ENCODE measurements at places on chromosomes 12 and 14.

DNA sequence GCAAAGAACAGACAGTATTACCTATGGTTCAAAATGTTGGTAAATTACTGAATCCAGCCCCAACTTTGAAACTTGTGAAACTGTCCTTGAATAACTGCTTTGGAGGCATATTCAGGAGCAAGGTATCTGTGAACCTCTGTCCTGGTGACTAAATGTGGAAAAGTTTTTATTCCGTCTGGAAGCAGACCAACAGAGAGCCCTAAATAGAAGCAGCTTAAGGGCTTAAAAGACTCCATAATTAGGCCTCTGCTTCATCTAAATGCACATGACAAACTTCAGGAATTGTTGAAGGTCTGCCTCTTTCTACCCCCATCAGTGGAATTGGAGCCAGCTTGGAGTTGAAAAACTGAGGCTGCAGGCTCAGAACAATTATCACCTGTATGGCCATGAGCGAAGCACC lies 276.5 kb downstream of the KCNH5 start:
- DNase-seq = no peak

DNA sequence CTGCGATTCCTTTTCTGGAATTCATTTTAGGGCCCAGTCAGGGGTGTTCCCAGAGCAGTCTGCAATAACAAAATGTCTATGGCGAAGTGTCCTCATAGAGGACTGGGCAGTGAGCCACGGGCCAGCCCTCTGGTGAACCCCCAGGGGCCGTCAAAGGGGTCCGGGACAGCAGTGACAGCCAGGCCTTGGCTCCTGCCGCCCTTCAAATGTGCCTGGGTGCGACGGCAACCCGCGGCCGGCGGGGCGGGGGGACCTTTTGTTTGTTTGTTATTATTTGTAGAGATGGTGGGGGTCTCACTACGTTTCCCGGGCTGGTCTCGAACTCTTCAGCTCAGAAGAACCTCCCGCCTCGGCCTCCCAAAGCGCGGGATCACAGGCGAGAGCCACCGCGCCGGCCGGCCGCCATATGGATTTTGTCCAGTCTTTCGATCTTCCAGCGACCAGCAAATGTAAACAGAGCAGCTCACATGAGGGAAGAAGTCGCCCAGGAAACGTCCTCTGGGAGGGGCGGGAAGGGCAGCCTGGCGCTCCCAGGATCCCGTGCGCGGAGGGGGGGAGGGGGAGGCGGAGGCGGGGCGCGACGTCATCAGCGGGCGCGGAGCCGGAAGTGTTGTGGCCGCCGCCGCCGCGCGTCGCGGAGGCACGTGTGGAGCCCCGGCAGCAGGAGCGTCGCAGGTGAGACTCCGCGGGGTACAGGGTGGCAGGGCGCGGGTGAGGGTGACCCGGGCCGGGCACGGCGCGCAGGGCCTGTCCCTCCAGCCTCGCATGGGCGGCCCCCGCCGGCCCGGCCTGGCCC lies at the start of gene TRMT61A:
TSS of gene TRMT61A (plus strand) at position 610 of the 796 bp plus-strand sequence. CDS start 783 bp downstream, outside the sequence.
- DNase-seq = peak; percentile 96

DNA sequence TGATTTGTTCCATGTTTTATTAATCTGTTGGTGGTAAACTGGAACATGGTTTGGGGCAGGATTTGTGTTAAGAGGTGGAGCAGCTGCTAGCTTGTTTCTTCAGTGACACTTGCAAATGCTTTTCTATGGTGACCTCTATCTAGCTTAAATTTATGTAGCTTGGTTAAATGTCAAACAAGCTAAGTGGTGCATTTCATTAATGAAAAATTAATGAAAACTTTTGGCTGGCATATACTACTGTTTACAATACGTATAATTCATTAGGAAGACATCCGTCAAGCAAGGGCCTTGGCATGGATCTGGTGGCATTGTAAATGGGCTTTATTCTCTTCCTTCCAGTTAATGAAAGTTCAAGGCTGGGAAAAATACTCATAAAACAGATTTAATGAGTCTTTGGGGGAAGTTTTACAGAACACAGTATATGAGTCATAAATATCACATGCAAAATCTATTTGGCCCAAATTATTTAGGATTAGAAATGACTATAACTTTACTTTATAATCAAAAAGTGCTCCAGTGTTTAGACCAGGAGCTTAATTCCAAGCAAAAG lies 807.7 kb upstream of the SEL1L start:
- no peak for DNase-seq

DNA sequence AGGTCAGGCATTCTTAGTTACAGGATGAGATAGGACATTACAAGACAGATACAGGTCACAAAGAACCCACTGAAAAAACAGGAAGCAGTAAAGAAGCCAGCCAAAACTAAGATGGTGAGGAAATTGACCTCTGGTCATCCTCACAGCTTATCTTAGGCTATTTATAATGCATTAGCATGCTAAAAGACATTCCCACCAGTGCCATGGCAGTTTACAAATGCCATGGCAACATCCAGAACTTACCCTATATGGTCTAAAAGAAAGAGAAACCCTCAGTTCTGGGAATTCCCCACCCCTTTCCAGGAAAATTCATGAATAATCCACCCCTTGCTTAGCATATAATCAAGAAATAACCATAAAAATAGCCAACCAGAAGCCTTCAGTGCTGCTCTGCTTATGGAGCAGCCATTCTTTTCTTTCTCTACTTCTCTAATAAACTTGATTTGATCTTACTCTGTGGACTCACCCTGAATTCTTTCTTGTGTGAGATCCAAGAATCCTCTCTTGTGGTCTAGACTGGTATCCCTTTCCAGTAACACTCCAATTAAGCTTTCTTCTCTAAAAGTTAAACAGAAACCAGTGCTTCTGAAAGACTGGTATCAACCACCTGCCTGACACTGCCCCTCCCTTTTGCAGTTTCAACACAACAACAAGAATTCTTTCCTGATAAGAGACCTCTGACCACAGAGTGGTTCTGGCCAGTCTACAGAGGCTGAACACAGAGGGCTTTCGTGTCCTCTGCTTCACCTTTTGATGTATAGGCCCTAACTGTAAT lies 86.9 kb downstream of the BCAT1 start:
- DNase-seq = no peak

DNA sequence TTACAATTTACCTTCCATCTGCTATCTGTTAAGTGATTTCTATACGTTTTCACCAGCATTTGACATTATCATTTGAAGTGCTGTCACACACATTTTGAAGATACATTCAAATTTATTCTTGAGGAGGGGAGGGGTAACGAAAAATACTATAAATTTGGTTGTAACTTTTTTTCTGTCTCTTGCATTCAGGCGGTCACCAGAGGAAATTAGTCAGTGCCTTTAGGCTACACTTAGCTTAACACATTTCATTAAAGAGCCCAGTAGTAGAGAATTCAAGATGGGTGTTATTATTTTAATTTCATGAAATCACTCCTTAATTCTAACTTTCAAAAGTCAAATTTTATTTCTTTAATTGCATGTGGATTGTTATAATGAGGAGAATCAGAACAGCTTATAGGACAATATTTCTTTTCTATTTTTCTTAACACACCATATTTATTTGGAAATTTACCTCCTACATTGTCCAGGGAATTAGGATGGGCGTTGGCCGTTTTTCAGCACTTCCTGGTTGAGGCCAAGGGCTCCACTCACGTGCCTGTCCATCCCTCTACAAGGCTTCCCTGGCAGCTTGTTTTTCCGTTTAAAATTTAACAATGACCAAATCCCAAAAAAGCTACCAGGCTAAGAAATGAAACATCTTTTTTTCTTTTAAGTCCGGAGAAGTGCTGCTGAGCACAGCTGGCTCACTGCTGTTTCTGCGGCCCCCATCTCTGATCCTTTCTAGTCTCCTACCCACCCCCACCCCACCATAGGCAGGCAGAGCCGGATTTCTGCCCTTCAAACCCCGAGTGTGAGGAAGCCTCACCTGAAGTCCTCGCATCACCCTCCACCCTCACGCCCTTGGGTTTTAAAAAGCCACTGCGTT lies 1.1 kb upstream of the FAR2 start:
- DNase-seq = no peak

DNA sequence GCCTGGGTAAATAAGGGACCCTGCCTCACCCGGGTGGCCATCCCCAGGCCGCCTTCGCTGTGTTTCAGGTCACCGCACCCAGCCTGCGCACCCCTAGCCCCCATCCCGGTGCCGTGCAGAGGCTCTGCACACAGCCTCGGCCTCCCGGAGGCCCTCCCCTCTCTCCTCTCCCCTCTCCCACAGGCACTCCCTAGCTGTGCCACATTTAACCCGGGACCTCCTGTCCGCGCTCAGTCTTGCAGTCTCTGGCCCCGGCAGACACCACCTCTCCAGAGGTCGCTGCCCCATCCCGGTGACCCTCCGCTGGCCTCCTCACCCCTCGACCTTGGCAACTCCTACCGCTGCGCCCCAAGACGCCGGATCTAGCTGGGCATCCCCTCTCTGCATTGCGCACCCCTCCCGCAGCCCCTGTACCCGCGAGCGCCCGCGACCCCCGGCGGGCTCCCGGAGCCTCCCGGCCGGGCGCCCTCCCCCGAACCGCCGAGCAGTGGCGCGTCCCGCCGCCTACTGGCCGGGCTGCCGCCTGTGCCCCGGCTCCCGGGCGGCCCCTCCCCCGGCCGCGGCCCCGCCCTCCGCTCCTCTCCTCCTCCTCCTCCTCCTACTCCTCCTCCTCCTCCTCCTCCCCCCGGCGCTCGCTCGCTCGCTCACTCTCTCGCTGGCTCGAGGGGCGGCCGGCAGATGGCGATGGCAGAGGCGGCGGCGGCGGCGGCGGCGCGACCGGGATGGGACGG lies 120.7 kb downstream of the AACS start:
- no peak for DNase-seq

GRCh38 chr12:98645572-98646067 lies 530 bp downstream of the APAF1 start:
- DNase-seq = no peak

- peak; percentile 94 for DNase-seq
These were observed at the start of gene KSR2 for GRCh38 chr12:117968826-117969659. Gene KSR2, minus strand, starts transcription at chr12:117968990. Its CDS starts 735 bp downstream, at chr12:117968255.

GRCh38 chr14:61573321-61573720 lies 122.0 kb upstream of the HIF1A start:
- DNase-seq = no peak

DNA sequence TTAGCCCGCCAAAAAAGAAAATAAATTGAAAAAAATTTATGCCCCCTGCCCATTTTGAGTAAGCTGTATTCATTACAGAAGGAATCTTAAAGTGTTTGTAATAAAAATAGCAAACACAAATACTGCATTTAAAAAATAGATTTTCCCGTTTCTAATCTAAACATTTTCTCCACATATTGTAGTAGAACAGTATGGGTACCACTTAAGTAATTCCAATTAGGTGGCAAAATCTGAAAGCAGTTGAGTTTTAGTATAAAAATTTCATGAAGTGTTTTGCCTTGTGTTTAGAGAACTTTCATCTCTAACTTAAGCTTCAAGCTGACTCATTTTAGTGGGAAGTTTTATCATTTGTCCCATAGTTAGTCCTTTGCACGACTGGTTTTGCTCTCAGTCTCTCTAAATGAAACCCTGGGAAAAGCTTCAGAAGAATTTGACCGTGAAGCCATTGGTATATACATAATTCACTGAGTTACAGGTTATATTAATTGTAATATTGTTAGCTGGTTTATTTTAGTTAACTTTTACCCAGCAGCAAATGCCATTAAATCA lies 214.6 kb downstream of the ERC1 start:
- DNase-seq = no peak

DNA sequence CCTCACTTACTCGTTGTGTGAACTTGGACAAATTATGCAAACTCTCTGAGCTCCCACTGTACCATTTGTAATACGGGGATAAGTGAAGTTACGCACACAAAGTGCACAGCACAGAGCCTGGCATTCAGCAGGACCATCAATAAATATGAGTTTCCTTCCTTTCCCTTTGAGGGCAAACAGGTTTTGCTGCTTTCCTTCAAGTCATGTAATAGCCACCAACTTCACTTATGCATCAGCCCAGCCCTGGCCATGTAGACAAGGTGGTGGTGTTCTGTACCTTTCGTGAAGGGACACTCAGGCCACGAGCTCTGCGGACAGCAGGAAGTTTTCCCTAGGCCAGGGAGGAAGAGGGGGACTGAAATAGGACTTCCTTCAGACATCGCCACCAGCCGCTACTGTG lies 272.7 kb downstream of the CACNA1C start:
- DNase-seq = no peak

- no peak for DNase-seq
These were observed 5.6 kb upstream of the C14orf180 start for GRCh38 chr14:104573930-104574329.

DNA sequence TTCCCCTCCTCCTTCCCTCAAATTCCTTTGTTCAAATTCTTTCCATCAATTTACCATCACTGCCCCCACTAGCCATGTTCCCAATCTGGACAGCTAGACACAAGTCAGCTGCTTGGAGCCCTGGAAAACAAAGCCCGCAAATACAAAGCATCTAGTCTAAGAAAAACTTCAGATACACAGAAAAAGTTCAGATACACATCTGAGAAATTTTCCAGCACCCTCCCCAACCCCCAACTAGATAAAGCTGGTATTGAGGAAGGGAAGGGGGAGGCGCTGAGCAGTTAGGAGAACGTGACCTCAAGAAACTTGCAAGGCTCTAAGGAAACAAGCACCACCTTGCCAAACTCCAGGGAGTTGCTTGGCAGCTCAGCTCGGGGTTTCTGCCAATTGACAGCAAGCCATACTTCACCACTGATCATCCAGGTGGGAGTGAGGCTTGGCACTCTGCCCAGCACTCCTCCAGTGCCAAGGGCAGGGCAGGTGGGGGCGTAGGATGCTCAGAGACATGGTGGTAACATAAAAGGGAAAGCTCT lies 5.1 kb upstream of the CNIH1 start:
- peak; percentile 88 for DNase-seq

DNA sequence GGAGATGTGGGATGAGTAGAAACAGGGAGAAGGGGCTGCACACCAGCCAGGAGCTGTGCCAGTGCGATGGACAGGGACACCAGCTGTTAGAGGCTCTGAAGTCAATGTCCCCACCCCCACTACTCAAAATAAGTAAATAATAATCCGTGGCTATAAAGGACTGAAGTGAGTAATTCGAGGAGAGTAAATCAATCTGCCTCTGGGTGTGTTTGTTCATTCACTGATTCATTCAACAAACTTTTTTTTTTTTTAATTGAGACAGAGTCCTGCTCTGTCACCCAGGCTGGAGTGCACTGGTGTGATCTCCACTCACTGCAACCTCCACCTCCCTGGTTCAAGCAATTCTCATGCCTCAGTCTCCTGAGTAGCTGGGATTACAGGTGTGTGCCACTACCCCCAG lies 363.6 kb downstream of the TMEM132D start:
- no peak for DNase-seq

Measured in NCI-H2081 (cell line).